ENCODE measurements at places on chromosomes 12 and 14.

DNA sequence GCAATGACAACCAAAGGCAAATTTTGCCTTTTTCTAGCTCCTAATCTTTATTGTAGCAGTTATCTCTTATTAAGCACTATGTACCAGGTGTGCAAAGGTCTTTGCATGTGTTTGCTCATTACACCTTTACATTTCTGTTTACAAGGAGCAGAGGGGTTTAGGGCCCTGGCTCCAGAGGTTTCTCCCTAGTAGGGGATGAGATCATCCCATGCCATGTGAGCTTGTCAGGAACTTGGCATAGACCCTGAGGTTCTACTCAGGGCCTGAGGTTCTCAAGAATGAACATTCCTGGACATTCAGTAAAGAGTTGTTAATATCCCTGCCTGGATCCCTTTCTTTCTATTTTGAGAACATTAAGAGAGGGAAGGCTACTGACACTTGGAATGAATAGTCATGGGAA, 292.0 kb downstream of the RPAP3 start:
- no peak for ATAC-seq

- ATAC-seq = no peak
Measured at GRCh38 chr14:39582028-39582654, 149.9 kb upstream of the FBXO33 start.

GRCh38 chr12:129440278-129440677, 463.5 kb downstream of the TMEM132D start:
- ATAC-seq = no peak

DNA sequence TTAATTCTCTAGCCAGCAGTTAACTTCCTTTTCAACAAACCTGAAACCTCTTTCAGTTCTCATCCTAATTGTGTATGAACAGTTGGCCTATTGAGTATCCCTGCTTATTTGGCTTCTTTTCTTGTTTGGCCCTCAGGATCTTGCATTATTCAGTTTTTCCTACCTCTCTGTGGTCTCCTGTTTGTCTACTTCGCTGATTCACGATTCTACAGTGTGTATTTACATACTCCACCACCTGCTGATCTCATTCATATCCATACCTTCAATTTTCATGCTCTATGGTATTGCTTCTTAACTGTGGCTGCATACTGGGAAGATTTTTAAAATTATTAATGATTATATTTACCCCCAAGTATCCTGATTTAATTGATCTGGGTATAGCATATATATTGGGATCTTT, 56.4 kb downstream of the RASSF9 start:
- ATAC-seq = no peak

- ATAC-seq = no peak
Measured at GRCh38 chr14:52112336-52113018, 43.6 kb upstream of the NID2 start.

- no peak for ATAC-seq
Measured at GRCh38 chr14:100425429-100425827, 102.3 kb downstream of the SLC25A47 start.

- no peak for ATAC-seq
Measured at GRCh38 chr12:32115404-32116104, 8.9 kb downstream of the BICD1 start.

- no peak for ATAC-seq
Measured at GRCh38 chr14:68596701-68597100, 196.2 kb downstream of the ZFP36L1 start.

GRCh38 chr12:66467932-66468331, 165.6 kb downstream of the HELB start:
- ATAC-seq = no peak

DNA sequence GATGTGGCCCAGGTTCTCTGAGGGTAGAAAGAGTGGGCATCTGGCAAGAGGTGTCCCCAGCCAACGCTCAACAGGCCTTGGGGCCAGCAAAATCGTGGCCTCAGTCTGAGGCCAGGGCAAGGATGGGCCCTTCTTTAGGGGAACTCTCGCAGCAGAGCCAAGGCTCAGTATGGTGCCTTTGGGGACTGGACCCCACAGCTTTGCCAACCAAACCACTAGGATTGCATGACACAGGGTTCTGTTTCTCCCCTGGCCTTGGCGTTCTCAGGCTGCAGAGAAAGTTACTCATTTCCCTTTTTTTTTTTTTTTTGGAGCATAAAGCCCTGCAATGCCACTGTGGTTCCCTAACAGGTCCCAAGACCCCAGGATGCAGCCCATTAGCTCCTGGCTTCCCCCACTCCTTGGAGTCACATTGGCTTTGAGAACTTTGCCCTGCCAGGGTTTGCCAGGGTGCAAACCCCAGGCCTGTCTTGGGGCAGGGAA, 100.6 kb downstream of the LGMN start:
- no peak for ATAC-seq

- ATAC-seq = no peak
Measured at GRCh38 chr12:110247340-110248095, 33.5 kb upstream of the ATP2A2 start.

DNA sequence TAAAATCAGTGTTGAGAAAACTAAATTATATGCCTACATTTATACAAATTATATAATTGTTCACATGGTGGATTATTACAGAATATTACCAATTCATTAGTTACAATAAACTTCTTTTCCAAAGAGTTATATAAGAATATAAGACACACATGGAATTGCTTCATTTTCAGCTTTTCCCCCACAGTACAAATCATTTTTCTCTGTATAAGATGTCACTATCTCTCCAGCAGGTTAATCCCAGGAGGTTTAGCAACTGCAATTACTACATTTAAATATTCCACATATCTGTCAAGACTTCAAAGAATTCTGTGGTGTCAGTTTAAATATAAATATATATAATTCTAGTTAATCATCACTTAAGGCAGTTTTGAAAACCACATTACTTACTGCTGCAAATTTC, 59.6 kb upstream of the G2E3 start:
- no peak for ATAC-seq

DNA sequence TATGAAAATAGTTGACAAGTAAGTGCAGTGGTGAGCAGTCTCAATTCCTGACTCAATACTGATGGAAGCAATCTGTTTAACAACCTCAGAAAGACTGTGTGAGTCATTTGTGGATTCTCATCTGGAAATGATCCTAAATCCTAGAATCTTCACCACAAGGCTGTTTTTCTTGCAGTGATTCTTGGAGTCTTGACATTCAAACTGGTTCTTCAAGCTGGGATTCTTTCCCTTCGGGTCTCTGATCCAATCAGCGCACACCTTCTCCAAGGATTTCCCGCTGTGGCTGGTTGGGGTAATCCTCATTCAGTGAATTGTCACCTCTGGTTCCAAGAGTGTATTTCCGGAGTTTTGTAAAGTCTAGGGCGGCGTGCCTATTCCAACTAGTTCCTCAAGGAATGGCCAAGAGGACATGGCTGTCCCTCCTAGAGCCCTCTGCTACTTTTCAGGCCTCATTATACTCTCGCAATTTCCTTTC, 37.7 kb upstream of the FOXJ2 start:
- no peak for ATAC-seq

GRCh38 chr14:38210587-38211216, 3.0 kb downstream of the SSTR1 start:
- no peak for ATAC-seq

DNA sequence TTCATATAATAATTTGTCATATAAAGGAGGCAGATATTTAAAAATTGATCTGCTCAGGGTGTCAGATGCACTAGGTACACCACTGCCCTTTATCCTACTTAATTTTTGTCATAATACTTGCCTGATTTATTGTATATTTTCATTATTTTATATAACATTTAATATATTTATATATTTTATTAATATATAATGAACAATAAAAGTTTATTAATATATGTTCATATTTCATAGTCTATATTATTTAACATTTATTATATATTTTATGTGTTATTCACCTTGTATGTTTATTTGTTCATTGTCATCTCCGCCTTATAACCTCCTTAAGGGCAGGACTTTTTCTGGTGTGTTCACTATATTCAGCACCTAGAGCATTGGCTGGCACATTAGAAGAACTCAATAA, 232.4 kb upstream of the AMIGO2 start:
- no peak for ATAC-seq

- no peak for ATAC-seq
Measured at GRCh38 chr14:97298736-97299135, 501.6 kb downstream of the VRK1 start.

DNA sequence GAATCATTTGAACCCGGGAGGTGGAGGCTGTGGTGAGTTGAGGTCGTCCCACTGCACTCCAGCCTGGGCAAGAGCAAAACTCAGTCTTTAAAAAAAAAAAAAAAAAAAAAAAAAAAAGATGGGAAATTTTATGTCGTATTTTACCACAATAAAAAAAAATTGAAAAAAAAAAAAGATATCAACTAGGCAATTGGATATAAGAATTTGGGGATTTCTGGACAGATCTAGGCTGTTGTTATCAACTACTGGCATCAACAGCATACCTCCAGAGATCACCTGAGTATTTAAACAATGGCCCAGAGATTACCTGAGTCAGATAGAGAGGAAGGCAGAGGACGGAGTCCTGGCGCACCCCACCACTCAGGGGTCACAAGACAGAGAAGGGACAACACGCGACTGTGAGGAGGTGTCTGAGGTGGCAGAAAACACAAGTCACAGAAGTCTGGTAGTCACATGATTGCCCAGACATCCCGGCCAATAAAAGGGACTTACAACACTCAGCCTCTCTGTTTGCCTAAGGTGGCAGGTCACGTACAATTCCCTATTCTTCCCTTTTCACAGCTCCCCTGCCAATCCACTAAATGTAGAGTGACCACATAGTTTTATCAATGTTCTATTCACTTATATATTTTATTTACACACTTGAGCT, 1.8 kb downstream of the SPRING1 start:
- no peak for ATAC-seq

DNA sequence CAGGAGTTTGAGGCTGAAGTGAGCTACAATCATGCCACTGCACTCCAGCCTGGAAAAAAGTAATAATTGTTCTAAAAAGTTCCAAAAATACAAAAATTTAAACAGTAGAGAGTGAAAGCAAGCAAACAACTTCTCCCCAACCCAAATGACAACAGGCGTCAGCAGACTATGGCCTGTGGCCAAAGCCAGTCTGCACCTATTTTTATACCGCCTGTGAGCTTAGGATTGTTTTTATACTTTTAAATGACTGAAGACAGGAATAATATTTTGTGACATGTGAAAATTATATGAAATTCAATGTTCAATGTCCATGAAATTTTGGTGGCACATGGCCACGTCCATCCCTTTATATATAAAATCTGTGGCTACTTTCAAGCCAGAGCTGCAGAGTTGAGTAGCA, 48.2 kb upstream of the TMCC3 start:
- no peak for ATAC-seq

DNA sequence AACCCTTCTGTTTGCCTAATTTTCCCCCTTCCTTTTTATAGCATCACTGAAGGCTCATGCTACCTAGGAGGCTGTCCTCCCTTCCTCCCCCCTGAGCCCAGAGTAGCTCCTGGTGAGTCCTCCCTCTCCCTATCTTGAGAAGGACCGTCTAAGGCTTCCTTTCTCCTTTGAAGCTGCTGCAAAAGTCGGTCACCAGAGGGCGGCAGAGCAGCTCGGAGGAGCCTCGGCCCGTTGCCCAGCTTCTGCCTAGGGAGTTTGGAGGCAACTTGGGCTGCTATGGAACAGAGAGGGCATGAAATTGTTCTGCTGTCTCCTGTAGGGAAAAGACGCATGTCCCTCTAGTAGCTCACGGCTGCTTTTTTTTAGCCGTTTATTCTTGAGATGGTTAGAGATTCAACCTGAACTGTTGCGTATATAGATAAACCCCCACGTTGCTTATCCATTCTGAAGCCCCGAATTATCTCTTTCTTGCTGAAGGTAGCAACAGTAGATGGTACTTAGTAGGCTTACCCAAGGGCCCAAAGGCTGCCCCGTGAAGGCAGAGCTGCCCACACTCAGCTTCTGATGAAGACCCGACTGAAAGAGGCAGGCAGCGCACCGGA, 5.7 kb downstream of the WNT5B start:
- ATAC-seq = no peak

DNA sequence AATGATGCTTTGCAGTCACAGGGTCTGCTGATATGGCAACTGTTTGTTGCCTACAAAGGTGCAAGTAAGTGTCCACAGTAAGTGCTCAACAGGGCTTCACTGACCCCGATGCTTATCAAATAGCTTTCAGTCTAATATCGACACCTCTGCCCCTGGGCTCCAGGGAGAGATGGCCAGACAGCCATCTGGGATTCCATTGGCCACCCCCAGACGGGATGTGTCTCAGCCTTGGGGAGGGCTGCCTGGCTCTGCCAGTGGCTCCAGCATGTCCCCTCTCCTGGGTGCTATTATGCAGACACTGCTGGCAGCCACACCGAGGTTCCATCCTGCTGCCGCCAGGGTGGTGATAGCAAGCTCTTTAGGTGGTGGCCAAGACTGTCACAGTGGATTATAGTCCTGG, 57.4 kb downstream of the DGLUCY start:
- ATAC-seq = no peak

DNA sequence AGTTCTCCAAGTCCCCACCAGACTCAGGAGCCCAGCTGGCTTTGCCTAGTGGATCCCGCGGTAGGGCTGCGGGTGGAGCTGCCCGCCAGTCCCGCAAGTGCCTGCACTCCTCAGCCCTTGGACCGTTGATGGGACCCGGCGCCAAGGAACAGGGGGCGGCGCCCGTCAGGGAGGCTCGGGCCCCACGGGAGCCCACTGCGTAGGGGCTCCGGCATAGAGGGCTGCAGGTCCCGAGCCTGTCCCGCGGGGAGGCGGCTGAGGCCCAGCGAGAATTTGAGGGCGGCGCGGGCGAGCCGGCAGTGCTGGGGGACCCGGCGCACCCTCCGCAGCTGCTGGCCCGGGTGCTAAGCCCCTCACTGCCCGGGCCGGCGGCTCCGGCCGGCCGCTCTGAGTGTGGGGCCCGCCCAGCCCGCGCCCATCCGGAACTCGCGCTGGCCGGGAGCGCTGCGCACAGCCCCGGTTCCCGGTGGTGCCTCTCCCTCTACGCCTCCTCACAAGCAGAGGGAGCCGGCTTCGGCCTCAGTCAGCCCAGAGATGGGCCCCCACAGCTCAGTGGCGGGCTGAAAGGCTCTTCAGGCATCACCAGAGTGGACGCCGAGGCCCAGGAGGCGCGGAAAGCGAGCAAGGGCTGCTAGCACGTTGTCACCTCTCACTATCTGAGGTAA, 452.4 kb upstream of the LRFN5 start:
- no peak for ATAC-seq

- ATAC-seq = no peak
Measured at GRCh38 chr14:53411125-53411524, 258.0 kb upstream of the DDHD1 start.

DNA sequence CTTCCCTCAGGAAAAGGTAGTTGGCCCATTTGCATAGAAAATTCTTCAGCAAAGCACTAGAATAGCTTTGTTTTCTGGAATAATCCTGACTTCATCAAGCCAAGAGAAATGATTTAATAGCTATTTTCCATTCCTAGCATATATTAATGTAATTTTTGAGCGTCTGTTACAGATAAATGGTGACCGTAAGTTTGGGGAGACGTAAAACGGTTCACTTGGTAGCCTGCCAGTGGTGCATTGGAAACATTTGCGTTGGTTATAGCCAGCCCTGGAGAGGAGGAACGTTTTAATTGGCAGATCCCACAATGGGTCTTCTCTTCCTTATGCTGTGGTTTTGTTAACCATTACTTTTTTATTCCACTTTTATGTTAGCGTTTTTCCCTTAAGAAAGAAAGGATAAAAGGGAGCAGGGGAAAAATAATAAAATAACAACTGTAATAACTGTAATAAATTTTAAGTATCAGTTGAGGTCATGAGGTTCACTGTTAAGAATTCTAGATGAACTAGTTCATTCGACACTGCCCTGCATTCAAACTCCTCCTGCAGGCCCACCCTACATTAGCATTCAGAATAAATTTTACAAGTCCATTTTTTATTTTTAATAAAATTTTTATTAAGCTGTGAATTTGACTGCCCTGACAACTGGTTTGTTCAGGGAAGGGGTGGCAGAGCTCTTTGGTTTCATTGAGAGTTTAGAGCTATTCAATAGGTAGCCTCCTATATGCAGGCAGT, 300.7 kb downstream of the ERC1 start:
- no peak for ATAC-seq

All from activated CD4-positive, CD25-positive, alpha-beta regulatory T cell treated with anti-CD3 and anti-CD28 coated beads, Interleukin-2, amount 50 U/mL, for 24 hours (primary cell).